ENCODE measurements at places on chromosomes 1 and 21.

GRCh38 chr1:181712711-181713110 is 229.4 kb downstream of the CACNA1E start:
- DNase-seq, result no peak

DNA sequence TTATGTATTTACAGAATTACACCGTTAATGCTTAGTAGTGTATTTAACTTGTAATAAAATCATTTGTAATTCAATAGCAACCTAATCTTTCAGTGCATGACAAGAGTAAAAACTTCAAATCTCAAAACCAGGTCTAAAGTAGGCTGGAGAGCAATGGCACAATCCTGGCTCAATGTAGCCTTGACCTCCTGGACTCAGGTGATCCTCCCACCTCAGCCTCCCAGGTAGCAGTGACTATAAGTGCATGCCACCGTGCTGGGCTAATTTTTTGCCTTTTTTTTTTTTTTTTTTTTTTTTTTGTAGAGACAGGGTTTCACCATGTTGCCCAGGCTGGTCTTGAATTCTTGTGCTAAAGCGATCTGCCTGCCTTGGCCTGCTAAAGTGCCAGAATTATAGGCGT is 11.3 kb downstream of the IPP start:
- DNase-seq, result no peak

DNA sequence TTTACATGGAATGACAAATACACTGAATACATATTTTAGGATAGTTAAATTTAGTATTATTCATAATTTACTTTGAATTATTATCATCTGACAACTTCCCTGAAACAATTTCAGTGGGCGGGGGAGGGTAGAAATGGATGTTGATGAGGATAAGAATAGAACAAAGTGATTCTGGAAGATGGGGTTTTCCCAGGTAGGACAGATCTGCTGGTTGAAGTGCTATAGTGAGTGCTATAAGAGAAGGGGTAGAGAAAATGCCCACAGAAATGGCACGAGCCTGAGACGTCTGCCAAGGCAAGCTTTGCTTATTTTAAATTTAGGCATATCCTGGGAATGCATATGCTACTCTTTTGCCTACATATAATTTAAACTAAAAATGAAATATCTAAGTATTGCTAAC is 3.2 kb downstream of the CFH start:
- no peak for DNase-seq

DNA sequence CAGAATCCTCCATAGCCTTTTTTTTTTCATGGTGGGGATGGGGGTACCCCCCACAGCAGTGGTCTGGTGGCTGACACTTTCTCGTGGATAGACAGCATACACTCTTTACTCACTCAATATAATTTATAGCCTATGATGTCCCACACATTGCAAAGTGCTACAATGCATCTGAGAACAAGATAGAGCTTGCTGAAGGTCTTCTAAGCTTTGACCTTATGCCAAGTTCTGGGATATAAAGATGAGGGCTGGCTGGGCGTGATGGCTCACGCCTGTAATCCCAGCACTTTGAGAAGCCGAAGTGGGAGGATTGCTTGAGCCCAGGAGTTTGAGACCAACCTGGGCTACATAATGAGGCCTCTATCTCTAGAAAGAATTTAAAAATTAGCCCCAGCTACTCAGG is 78.0 kb downstream of the MPZL1 start:
- DNase-seq, result no peak

- DNase-seq, result no peak
Measured at GRCh38 chr1:181604482-181605249, 121.3 kb downstream of the CACNA1E start.

DNA sequence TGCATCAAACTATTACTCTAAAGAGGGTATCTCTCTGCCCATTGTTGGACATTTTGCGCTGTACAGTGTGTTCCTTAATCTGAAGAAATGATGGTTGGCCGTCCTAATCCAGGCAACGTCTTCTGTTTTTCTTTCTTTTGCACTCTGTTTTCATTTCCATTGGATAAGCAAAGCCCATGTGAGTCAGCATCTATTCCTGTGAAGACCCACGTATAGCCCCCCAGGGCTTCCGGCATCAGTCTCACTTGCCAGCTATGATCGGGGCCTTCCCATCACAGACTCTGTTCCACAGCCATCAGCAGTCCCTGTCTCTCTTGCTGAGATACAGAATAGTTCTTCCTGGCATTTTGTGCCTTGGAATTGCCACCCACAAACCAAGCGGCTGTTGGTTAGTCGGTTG is 29.2 kb upstream of the BRDT start:
- no peak for DNase-seq

DNA sequence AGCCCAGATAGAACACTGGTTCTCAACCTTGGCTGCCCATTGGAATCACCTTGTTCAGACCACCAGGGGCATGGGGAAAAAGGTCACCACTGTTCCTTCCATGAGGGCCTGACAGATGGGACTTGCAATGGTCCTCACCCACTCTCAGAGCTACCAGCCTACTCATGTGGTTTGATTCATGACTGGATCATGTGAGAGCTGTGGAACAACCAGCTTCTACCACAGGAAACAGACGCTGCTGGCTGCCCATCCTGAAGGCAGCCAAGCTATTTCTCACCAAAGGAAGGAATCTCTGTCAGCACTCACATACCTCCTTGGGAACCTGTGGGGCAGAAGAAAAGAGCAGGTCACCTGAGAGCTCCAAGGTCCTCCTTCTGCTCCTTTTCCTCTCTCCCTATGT is 53.6 kb downstream of the CAPN8 start:
- DNase-seq, result no peak

DNA sequence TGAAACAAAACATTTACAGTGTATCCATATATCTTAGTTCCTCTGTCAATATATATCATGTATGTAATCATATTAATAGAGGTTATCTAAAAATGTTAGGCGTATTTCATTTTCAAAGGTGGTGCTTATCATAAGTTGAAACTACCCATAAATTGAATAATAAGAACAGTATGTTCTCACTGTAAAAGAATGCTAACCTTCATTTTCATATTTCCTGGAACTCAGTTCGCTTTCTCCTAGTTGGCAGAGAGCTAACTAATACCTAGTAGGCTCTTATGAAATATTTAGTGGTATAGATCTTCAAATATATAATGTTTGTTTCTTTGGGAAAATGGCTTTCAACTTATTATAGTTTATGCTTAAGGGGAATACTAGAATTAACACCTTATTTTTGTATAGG is 118.4 kb downstream of the DISP1 start:
- no peak for DNase-seq
